HuH-7 (cell line): ENCODE measurements at places on chromosomes 1 and 21.

- no peak for DNase-seq
Measured at GRCh38 chr1:109396871-109397580, 692 bp downstream of the SORT1 start.

- DNase-seq, result no peak
Measured at GRCh38 chr1:205537386-205538018, 33.0 kb downstream of the CDK18 start.

DNA sequence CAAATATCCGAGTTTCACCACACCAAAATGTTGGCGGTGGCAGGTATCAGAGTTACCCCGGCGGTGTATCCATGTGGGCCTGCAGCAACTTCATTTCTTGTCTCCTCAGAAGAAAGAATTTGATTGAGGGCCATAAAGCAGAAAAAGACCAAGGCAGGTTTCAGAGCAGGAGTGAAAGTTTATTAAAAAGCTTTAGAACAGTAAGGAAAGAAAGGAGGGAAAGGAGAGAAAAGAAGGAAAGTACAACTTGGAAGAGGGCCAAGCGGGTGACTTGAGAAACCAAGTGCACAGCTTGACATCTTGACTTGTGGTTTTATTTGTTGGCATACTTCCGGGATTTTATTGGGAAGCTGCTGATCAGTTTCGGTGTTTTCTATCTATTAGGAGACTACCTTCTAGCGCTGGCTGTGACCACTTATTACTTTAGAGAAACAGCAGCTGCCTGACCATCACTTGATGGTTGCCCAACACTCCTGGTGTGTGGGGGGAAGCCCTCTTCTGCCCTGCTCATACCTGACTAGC lies 75.5 kb upstream of the RAB3GAP2 start:
- DNase-seq, result no peak

GRCh38 chr1:18526436-18527275 lies 45.9 kb downstream of the KLHDC7A start:
- DNase-seq, result no peak

GRCh38 chr21:23438081-23438480 lies 2169.2 kb downstream of the MRPL39 start:
- DNase-seq, result no peak

GRCh38 chr1:160139840-160140239 lies 11.6 kb upstream of the ATP1A4 start:
- no peak for DNase-seq

- no peak for DNase-seq
Measured at GRCh38 chr1:3076363-3076740, 7.3 kb downstream of the PRDM16 start.

- no peak for DNase-seq
Measured at GRCh38 chr1:208203127-208203847, 40.9 kb downstream of the PLXNA2 start.

DNA sequence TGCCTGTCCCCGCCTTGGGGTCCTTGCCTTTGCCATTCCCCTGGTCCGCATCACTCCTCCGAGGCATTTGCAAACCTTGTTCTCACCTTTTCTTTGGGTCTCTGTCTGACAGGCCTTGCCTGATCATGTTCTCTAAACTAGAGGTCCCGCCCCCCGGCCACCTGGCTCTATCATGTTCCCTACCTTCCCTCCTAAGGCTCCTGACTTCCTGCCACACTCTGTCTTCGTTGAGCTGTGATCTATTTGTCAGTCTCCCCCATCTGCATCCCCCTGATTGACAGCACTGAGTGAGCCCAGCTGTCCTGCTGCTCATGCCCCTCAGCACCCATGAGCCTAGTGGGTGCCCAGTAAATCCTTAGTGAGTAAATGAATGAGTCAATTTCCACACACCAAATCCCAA lies 22.8 kb downstream of the ERG start:
- no peak for DNase-seq

GRCh38 chr21:36471254-36471723 lies 8.6 kb downstream of the CLDN14 start:
- no peak for DNase-seq

DNA sequence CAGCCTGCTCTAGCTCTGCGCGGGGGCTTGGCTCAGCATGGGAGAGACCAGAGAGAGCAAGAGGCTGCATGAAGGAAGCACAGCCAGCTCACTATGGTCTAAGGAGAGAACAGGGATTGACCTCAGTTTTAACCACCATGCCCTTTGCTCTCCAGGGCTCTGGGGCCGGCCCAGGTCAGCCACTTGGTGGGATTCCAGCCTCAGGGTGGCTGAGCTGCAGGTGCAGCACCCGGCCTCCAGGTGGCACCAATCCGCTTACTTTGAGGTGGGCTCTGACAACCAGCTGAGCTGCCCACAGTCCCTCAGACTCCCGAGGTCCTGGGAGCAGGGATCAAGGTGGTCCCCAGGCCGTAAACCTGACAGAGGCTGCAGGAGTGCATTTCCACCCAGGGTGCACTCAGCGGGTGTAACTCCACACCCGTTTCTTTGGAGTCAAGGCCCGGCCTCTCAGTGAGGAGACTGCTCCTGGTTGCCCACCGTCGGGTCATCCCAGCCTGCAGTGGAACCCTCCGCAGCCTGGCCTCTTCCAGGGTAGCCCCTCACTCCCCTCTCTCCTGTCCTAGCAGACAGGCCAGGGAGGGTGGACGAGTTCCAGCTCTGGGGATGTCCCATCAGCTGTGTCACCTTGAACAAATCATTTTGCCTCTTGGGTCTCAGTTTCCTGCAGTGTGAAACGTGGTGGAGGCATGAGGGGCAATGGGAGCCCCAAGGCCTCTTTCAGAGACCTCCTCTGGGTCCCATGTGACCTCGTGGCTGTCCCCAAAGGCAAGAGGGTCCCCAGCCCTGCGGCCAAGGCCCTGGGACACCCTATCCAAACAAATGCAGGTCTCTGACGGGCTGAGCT lies 607 bp upstream of the LGR6 start:
- DNase-seq, result peak; percentile 88

GRCh38 chr1:30847358-30847972 lies 61.1 kb downstream of the SDC3 start:
- peak; percentile 54 for DNase-seq

GRCh38 chr1:27745466-27745865 lies 19.7 kb downstream of the FAM76A start:
- DNase-seq, result no peak

DNA sequence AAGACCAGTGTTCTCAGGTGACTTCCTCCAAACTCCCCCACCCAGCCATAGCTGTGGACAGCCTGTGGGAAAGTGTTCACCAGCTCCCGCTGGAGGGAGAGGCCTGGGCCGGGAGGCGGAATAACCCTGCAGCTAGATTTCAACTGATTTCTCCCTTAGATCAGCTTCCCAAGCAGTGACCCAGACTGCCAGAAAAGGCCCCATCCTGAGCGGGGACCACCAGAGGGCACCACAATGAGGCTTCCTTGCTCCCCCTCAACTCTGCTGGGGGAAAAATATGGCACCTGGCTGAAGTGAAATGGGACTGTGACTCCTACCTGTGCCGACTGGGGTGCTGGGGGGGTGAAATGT lies 50.8 kb downstream of the RHBG start:
- DNase-seq, result no peak

- DNase-seq, result no peak
Measured at GRCh38 chr1:11963622-11964021, 16.6 kb upstream of the MFN2 start.

- no peak for DNase-seq
Measured at GRCh38 chr1:109824349-109825115, 60.8 kb upstream of the EPS8L3 start.
